ENCODE measurements at places on chromosomes 6 and 20. TPM values are rescaled to one million over a fixed set of nuclear protein-coding genes. Genes with fewer than 3 reads are reported as not detected.

Gene PNLDC1
- 0.07 TPM for polyA plus RNA-seq

DNA sequence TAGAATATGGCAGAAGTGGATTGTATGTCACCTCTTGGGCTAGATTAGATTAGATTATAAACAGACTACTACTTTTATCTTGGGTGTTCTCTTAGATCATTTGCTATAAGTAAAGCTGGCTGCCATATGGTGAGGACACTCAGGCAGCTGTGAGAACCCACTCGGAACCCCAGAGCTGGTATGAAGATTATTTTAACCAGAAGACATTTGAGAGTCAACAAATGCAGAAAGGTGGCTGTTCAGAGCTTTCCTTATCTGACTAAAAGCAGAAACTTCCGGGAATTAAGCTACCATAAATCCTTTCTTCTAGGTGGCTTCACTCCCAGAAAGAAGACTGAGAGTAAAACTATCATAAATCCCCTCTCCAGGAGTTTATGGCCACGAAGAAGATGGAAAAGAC, 91.9 kb downstream of the RNGTT start:
- DNase-seq: no peak

GRCh38 chr6:36120539-36120938, 9.8 kb upstream of the MAPK13 start:
- DNase-seq: no peak

GRCh38 chr6:166617359-166617758, 9.7 kb downstream of the RPS6KA2 start:
- no peak for DNase-seq

Gene MTCH1
- polyA plus RNA-seq: 149 TPM

Gene TBXT
- not detected for polyA plus RNA-seq

GRCh38 chr6:114428341-114428740, 85.5 kb upstream of the HS3ST5 start:
- no peak for DNase-seq

Gene PAK5
- polyA plus RNA-seq: 0.63 TPM

Gene PRICKLE4
- polyA plus RNA-seq: 6.8 TPM

DNA sequence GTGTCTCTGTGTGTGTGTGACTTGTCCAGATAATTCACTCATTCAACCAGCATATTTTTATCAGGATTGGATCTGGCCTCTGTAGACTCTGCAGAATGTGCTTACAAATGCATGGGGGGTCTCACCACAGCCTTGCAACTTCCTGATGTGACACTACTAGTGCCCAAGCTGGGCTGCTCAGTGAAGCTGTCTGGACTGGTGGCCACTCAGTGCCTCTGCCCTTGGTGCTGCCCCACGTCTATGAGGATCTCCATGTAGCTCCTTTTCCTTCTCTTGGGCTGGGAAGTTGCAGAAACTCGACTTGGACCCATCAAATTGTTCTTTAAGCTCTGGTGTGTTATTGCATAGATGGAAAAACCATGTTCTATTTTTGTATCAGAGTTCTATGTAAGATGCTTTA, 75.8 kb downstream of the NRN1 start:
- no peak for DNase-seq

Gene ZSCAN23
- 16.5 TPM for polyA plus RNA-seq

Gene WFDC2
- polyA plus RNA-seq: 164 TPM

DNA sequence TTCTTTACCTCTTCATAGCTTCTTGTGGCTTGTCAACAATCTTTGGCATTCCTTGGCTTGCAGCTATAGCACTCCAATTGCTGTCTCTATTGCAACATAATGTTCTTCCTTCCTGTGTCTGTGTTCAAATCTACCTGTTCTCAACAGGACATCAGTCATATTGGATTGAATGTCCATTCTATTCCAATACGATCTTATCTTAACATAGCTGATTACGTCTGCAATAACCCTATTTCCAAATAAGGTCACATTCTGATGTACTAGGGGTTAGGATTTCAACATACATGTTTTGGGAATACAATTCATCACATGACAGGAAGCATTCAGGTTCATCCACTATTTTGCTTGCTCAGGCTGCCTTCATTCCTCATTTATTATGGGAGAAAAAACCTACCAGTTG, 684.4 kb upstream of the CITED2 start:
- DNase-seq: no peak

Gene SALL4
- 16.3 TPM for polyA plus RNA-seq

DNA sequence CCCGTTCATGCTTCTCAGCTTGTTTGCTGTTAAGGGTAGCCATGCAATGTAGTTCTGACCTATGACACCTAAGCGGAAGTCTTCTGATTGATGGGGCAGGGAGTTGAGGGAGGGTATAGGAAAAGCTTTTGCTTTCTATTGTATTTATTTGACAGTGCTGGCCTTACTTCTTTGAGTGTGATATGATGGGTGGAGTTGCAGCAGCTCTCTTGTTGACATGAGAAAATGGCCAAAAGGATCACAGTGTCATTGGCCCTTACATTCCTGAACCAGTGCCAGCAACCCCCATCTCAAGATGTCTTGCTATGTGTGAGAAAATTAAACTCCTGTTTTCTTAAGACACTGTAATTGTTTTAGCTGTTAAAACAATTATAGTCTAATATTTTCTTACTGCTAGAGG, 117.5 kb downstream of the SAMD5 start:
- DNase-seq: no peak

DNA sequence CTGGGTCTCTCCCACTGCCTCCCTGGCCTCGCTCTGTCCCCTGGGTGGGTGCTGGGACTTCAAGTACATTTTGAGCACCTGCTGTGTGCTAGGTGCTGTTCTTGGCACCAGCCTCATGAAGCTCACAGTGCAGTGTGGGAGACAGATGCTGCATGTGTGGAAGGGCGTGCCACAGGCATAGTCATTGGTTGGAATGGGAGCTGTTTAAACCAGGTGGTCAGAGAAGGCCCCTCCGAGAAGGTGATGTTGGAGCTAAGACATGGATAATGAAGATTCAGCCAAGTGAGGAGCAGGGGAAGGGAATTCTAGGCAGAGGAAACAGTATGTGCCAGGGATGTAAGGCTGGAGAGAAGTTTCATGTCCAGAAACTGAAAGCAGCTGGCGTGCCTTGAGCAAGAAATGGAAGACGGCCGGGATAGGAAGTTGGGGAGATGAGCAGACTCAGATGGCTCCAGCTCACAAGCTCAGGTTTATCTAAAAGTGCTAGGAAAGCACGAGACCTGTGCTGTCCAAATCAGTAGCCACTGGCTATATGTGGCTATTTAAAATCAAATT, 9.9 kb downstream of the LPIN3 start:
- DNase-seq: no peak

DNA sequence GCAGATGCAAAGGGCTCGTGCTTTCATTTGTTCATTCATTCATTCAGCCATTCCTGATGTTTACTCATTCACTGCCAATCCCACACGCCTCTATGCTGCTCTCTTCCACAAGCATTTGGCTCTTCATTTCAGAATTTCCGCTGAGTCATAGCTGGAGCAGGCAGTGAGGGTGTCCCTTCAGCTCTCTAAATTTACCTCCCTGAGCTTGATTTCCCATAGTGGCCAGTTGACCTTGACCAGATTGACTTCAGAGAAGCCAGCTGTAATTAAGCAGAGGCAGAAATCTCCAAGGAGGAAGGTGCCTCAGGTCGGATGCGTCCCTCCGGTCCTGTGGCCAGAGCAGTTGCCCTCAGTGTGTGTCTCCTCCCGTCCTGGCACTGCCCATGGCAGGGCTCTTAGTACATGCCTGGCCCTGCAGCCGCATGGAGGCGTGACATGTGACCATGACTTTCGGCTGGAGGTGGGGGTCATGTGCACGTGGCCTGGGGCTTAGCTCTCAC, 267.2 kb upstream of the ECI2 start:
- DNase-seq: no peak

Gene PXMP4
- 8.4 TPM for polyA plus RNA-seq

- DNase-seq: no peak
These were observed 140.3 kb downstream of the NFATC2 start for GRCh38 chr20:51402201-51402600.

DNA sequence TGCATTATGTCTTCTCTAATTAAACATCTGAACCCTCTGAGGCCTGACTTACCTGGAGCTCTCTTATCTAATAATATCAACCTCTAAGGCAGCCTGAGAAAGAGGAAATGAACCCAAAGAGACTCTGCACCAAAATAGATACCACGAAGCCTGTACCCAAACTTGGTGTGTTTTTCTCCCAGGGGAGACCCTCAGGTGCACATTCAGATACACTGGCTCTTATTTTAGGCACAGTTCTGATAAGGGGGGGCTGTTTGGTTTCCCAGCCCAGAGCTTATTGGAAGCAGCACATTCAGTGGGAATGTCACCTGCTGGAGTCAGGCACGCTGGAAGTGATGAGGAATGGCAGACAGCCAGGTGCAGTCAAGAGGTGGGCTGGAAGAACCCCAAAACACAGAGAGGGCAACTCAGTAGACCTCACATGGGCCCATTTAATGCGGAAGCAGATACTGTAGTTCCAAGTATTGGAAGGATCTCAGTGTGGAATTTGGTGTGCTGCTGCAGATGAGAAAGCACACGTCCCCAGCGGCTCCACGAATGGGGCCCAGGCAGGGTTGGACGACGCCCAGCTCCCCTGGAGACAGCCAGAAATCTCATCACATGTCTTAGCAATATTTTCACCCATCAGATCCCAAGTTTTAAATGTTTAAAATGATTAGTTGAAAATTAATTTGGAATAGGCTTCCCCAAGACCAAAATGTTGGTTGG, 9.7 kb upstream of the CCR6 start:
- DNase-seq: no peak

- DNase-seq: no peak
These were observed 169.1 kb upstream of the PMEPA1 start for GRCh38 chr20:57878786-57879424.

Gene CPXM1
- 224 TPM for polyA plus RNA-seq

- DNase-seq: no peak
These were observed 249 bp downstream of the SAMD10 start for GRCh38 chr20:63979229-63979556.

Gene SIRPD
- not detected for polyA plus RNA-seq

Gene TMEM74B
- 5.2 TPM for polyA plus RNA-seq

Gene C6orf141
- 2.0 TPM for polyA plus RNA-seq

DNA sequence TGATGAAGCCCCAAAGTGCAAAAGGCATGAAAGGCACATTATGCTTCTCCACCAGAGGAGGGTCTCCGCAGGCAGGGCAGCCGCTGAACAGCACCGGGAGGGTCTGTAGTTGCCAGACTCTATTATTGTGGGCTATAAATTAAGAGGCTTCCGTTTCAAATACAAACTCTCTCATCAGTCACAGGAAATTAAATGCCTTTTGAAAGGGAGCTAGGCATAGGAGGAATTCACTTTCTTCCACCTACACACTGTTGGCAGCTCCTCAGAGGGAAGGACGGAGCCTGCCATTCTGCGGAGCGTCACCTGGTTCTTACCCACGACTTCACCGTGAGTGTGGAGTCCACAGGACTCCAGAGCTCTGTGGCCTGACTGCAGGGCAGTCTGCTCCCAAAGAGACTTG, 140.8 kb upstream of the AGPAT4 start:
- DNase-seq: no peak

GRCh38 chr20:37437676-37438075, 83.4 kb upstream of the NNAT start:
- no peak for DNase-seq

Gene CBLN4
- polyA plus RNA-seq: 1.2 TPM

Gene HNF4A
- 57.9 TPM for polyA plus RNA-seq

Gene PSORS1C1
- polyA plus RNA-seq: 0.10 TPM
